ENCODE measurements at places on chromosomes 1 and 21. TPM values are rescaled to one million over a fixed set of nuclear protein-coding genes. Genes with fewer than 3 reads are reported as not detected.

DNA sequence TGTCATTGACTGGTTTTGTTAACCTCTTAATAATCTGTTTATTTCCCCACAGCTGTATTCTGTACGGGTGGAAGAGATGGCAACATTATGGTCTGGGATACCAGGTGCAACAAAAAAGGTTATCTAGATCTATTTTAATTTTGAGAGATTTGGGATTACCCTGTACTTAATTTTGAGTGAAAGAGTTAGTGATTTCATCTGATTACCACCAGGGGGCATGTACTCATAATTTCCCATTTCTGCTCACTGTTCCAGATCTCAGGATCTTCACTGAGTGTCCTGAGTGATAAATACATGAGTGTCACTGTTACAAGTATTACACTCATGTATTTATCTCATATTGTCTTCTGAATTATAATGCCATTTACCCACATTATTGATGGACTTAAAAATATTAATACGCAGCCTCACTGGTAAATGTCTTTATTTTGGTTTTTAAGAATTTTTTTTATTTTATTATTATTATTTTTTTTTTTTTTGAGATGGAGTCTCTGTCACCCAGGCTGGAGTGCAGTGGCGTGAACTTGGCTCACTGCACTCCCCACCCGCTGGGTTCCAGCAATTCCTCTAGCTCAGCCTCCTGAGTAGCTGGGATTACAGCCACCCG lies 27.4 kb downstream of the DTL start:
- no peaks in the 10 kb centered on the region for H3K36me3 ChIP-seq
- H3K27ac ChIP-seq = no peak overlapping the region
- peaks cover 3% of the 10 kb centered on the region for H3K4me1 ChIP-seq
- H3K4me3 ChIP-seq = no peak overlapping the region
- H3K27me3 ChIP-seq = no peaks in the 10 kb centered on the region

DNA sequence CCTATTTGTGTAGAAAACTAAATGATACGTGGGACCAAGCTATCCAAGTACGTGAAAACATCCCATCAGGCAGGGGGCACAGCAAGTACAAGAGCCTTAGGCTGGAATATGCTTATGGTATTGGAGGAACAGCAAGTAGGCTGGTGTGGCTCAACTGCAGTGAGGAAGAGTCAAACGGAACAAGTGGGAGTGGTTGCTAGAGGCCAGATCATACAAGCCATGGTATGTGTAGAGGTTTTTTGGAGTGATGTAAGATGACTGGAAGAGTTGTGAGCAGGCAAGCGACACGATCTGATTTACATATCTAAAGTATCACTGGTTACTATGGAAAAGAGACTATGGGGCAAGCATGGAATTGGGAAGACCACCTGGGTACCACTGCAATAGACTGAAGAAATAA lies 27.8 kb downstream of the ELK4 start:
- DNase-seq = no peak
- no peak overlapping the region for H3K4me3 ChIP-seq
- no peak overlapping the region for H3K27ac ChIP-seq
- H3K36me3 ChIP-seq = peaks cover 3% of the 10 kb centered on the region
- H3K4me1 ChIP-seq = no peaks in the 10 kb centered on the region
- no peaks in the 10 kb centered on the region for H3K27me3 ChIP-seq

GRCh38 chr1:205048382-205048781 lies 5.4 kb downstream of the CNTN2 start:
- no peak for DNase-seq
- no peak overlapping the region for H3K27ac ChIP-seq
- no peaks in the 10 kb centered on the region for H3K36me3 ChIP-seq
- no peaks in the 10 kb centered on the region for H3K4me1 ChIP-seq
- H3K27me3 ChIP-seq = peaks cover 12% of the 10 kb centered on the region

FAF1 gene
- polyA plus RNA-seq = 20.0 TPM

All from spleen (tissue), 13 donors.